ENCODE measurements at places on chromosomes 11 and 22. TPM values are rescaled to one million over a fixed set of nuclear protein-coding genes. Genes with fewer than 3 reads are reported as not detected.
A peak's percentile ranks its signal among the peaks of the same experiment; 100 is the strongest.

OR51B2 gene
- total RNA-seq, result not detected

TEX54 gene
- not detected for total RNA-seq

BTBD18 gene
- total RNA-seq, result not detected

CYP2D6 gene
- 0.36 TPM for total RNA-seq

TMPRSS6 gene
- total RNA-seq, result not detected

C22orf31 gene
- total RNA-seq, result not detected

OR51E2 gene
- not detected for total RNA-seq

F2 gene
- total RNA-seq, result not detected

GLB1L2 gene
- 0.29 TPM for total RNA-seq

RIBC2 gene
- 0.88 TPM for total RNA-seq

MDK gene
- total RNA-seq, result 27.7 TPM

- H3K27me3 ChIP-seq, result no peaks in the 10 kb centered on the region
- H3K36me3 ChIP-seq, result no peaks in the 10 kb centered on the region
- no peak for DNase-seq
- H3K27ac ChIP-seq, result no peak overlapping the region
Observed at GRCh38 chr11:104625246-104625645, 273.0 kb downstream of the CASP12 start.

DNA sequence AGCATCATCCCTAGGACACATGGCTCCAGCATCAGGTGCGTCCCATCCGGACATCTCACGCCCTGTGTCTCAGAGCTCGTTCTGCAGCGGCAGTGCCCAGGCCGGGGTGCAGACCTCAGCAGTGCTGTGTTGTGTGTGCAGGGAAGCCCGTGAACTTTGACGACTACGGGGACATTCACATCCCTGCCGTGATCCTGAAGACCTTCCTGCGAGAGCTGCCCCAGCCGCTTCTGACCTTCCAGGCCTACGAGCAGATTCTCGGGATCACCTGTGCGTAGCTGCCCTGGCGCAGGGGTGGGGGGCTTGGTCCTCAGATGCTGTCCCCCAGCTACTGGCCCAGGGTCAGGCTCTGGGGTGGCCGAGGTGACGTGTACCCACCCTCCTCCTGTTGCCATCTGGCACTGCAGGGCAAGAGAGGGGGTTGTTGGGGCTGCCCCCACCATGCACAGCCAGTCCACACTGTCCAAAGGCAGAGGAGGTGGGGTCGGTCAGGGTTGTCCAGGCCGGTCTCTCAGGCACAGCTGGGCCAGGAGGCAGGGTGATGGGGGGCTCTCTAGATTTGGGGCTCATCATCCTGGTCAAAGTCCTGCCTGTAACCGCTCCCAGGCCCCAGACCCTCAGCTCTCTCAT is 96.5 kb downstream of the ARHGAP8 start:
- peak; percentile 47 for DNase-seq
- H3K36me3 ChIP-seq, result no peaks in the 10 kb centered on the region
- no peak overlapping the region for H3K27ac ChIP-seq
- no peak overlapping the region for H3K4me3 ChIP-seq

- H3K27ac ChIP-seq, result no peak overlapping the region
- H3K4me1 ChIP-seq, result no peaks in the 10 kb centered on the region
- peaks cover 9% of the 10 kb centered on the region for H3K27me3 ChIP-seq
- no peaks in the 10 kb centered on the region for H3K36me3 ChIP-seq
- H3K4me3 ChIP-seq, result no peak overlapping the region
- no peak for DNase-seq
Observed at GRCh38 chr11:129611661-129612446, 203.8 kb upstream of the TMEM45B start.

DNA sequence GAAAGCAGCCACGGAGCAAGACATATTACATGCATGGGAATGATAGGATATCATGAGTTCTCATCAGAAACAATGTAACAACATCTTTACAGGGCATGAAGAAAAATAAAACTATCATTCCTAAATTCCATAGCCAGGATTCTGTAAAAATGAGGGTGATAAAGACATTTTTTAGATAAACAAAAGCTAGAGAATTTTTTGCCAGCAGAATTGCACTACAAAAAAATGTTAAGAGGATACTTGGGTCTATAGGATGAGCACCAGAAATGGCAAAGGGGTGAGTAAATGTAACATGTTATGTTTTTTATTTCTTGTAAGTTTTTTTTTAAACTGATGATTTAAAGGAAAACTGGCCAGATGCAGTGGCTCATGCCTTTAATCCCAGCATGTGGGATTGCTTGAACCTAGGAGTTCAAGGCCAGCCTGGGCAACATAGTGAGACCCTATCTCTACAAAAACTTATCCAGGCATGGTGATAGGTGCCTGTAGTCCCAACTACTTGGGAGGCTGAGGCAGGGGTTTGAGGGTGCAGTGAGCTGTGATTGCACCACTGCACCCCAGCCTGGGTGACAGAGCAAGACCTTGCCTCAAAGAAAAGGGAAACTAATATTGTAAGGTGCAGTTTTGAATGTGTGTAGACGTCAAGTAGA is 33.2 kb downstream of the TBX1 start:
- H3K4me3 ChIP-seq, result no peak overlapping the region
- H3K36me3 ChIP-seq, result peaks cover 5% of the 10 kb centered on the region
- no peak overlapping the region for H3K27ac ChIP-seq
- H3K27me3 ChIP-seq, result no peaks in the 10 kb centered on the region

DNA sequence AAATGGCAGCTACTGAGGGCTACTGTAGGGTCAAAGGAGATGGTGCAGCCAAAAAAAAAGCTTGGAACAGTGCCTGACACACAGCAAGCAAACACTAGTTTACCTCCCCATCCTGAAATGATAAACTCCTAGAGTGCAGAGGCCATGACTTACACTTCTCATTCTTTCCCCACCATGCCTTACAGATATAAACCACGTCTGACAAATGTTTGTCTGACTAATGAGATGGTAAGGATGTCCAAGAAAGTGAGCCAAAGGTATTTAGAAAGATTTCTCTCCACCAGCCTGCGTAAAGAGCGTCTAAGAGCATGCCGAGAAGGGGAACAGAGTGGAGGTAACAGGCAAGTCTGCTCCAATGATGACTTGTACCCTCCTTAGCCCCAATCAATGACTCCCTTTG is 99.0 kb downstream of the LARGE1 start:
- H3K4me3 ChIP-seq, result no peak overlapping the region
- H3K36me3 ChIP-seq, result no peaks in the 10 kb centered on the region
- H3K27me3 ChIP-seq, result no peaks in the 10 kb centered on the region
- DNase-seq, result no peak
- no peaks in the 10 kb centered on the region for H3K4me1 ChIP-seq

DNA sequence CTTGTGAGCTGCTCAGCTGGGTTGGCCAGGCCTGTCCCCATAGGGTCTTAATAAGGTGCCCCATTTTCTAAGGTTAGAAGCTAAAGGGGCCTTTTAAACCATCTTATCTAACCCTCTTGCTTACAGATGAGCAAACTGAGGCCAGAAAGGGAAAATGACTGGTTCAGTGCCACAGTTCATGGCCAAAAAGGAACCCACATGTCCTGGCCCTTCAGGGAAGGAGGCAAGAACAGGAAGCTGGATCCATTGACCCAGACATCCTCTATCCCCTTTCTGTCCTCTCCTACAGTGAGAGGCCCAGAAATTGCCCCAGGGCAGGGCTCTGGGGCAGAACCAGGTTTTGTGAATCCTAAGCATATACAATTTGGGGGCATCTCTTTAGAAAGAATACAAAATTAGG is 10.0 kb downstream of the PRG3 start:
- no peaks in the 10 kb centered on the region for H3K27me3 ChIP-seq
- no peak overlapping the region for H3K4me3 ChIP-seq
- no peak for DNase-seq
- H3K4me1 ChIP-seq, result peaks cover 6% of the 10 kb centered on the region

DNA sequence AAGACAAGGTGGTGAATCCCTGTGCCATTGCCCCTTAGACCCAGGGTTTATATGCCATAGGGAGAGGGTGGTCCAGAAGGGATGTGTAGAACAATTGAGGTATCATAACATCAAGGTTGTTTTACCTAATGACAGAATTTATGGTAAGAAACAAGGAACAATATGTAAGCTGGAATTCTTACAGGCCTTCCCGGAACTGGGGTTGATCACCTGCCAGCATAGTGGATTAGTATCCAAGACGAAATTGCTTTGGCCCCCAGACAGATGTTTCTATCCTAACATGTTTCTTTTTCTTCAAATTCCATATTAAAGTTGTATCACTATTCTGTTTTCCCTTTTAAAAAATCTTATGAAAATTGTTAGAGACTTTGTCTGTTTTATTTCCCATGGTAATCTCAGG is 343.8 kb upstream of the ANO3 start:
- no peak overlapping the region for H3K27ac ChIP-seq
- no peak overlapping the region for H3K4me3 ChIP-seq
- no peaks in the 10 kb centered on the region for H3K36me3 ChIP-seq
- H3K27me3 ChIP-seq, result no peaks in the 10 kb centered on the region
- H3K4me1 ChIP-seq, result no peaks in the 10 kb centered on the region

DNA sequence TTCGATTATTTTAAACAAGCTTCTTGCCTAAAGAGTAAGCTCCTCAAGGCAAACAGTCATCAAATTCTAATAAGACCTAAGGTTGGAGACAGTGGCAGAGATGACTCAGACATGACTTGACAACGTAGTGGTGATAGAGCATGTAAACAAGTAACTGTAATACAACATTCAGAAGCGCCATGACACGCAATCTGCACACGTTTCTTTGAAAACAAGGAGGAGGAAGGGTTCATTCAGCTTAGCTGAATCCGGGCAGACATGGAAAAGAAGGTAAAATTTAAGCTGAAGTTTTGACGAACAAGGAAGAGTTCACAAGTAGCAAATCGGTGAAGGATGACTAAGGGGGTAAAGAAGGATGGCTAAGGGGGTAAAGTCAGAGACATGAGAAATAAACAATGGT is 152.4 kb upstream of the ZC3H12C start:
- no peaks in the 10 kb centered on the region for H3K4me1 ChIP-seq
- no peak for DNase-seq
- H3K36me3 ChIP-seq, result no peaks in the 10 kb centered on the region
- no peak overlapping the region for H3K27ac ChIP-seq
- no peak overlapping the region for H3K4me3 ChIP-seq

- H3K4me3 ChIP-seq, result no peak overlapping the region
- no peak overlapping the region for H3K27ac ChIP-seq
- no peak for DNase-seq
- peaks cover 34% of the 10 kb centered on the region for H3K4me1 ChIP-seq
- no peaks in the 10 kb centered on the region for H3K27me3 ChIP-seq
- H3K36me3 ChIP-seq, result no peaks in the 10 kb centered on the region
Observed at GRCh38 chr22:37185646-37186227, 2.3 kb downstream of the C1QTNF6 start.

DNA sequence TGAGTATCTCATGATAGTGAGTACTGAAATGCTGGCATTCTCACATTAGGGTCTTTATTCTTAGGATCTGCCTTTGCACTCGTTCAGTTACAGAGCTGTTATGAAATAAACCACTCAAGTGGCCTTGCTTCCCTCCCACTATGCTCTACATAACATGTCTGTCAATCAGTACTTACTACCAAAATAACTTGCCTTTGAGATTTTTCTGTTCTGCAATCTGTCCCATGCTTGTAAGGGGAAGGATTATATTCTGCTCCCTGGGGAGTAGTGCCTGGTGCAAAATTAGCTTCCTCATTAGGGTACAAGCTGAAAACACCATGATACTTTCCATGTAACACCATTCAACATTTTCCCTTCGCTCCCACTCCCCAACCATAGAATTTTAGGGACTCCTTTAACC is 1.9 kb upstream of the GRAP2 start:
- no peak overlapping the region for H3K27ac ChIP-seq
- H3K27me3 ChIP-seq, result peaks cover 15% of the 10 kb centered on the region
- H3K4me3 ChIP-seq, result no peak overlapping the region
- H3K4me1 ChIP-seq, result no peaks in the 10 kb centered on the region
- no peak for DNase-seq
- H3K36me3 ChIP-seq, result no peaks in the 10 kb centered on the region

Measured in osteoblast (primary cell).